ENCODE measurements at places on chromosomes 3 and 15.

- DNase-seq, result no peak
These were observed 202.6 kb upstream of the ATP10A start for GRCh38 chr15:26065723-26066122.

DNA sequence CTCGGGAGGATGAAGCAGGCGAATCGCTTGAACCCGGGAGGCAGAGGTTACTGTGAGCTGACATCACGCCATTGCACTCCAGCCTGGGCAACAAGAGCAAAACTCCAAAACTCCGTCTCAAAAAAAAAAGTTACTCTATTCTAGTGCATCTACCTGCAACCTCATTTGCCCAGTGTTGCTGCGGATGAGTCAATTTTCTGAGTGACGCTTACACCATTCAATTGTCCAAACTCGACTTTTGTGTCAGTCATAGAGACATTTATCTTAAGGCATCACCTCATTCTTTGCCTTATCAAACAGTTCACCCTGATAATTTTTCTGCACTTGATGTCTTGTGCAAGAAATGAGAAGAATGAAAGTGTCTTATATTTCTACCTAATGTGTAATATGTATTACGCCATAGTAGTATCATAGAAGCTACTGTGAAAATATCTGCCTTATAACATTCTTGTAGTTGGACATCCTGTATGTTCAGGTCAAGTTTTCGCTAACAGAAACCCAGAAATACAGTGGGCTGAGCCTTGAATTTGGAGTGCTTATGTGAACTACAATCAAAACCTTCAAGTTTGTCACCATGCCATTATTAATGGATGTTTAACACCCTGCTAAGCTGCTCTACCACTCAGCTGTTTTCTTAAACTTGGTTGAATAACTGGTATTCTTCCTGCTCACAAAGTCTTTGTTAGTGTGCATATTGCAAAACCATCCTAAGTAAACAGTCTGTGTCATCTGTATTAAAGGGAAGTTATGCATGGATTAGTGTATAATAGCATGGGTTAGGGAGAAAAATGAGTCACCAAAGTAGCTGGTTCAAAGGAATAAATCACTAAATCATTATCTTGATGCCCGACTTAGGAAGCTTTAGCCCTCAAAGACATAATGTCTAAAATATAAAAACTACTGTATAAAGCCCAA, 531.0 kb upstream of the NR2F2 start:
- DNase-seq, result peak; percentile 71

DNA sequence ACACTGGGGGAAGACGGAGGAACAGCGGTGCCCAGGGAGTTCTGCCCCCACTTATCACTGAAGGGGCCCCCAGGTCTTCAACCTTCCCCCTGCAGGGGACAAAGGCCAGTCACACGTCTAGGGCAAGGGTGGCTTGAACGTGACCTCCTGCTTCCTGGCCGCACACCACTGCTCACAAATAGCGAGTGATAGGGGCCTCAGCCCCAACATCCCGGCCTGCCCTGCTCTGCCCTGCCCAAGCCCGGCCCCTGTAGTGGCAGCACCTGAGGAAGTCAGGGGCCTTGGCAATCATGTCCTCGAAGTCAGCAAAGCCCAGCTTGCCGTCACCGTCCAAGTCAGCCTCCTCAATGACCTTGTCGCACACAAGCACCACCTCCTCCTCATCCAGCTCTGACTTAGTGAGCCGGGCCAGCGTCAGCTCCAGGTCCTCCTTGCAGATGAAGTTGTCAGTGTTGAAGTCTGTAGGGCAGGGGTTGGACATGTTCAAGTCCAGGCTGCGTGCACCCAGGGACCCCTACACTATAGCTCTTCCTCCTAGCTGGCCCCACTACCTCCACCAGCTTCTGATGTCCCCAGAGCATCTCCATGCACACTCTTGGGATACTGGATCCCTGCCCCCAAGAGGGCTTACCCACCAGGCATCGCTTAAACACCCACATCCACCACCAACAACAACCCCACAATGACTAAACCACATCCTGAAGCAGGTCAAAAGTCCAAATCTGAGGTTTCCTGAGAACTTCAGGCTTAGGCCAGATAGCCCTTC, 13.3 kb downstream of the SH2D7 start:
- no peak for DNase-seq

DNA sequence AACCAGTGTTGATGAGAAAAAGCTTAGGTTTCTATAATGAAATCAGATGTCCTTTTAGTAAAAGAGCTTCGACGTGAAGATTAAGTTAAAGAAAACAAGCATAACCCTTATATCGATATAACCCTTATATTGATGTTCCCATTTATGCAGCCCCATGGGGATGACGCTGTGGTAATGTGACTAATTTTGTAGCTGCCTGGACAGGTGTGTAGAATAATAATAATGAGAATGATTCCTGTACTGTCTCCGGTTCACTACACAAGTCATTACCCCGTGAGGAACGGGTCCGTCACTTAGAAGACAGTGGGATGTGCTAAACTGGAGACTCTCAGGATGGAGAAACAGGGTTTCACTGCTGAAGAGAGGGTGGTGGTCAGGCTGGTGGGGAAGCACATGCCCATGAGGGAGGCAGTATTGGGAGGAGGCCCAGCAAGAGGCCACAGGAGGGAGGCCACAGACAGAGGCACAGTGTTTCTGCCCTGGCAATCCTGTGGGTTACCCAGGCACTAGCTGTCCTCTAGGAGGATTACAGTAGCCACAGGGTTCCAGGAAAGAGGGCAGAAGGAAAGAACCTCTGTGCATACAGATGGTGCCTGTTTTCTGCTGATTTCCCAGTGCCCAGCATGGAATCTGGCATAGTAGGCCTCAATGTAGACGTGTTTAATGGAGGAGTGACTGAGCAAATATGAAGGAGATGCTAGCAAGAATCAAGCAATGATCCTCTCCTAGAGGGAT, 191.1 kb upstream of the TSC22D2 start:
- DNase-seq, result no peak

GRCh38 chr3:127410678-127411077, 122.8 kb upstream of the PRR20G start:
- no peak for DNase-seq

DNA sequence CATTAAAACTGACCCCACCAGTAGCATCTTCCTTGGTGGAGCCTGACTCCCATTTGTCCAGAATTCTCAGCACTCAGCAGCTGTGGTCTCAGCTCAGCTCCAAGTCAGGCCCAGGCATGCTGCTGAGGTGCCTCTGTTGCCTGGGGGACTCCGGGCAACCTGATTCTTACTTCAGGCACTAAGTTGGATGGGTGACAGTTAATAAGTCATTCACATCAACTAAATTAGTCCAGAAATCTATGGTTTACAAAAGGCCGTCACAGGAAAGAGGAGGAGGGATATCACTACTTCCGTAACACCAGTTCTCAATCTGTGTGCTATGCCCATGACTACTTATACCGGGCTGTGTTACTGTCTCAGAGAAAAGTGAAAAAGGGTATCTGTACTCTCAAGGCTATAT, 310.2 kb downstream of the SATB1 start:
- no peak for DNase-seq

DNA sequence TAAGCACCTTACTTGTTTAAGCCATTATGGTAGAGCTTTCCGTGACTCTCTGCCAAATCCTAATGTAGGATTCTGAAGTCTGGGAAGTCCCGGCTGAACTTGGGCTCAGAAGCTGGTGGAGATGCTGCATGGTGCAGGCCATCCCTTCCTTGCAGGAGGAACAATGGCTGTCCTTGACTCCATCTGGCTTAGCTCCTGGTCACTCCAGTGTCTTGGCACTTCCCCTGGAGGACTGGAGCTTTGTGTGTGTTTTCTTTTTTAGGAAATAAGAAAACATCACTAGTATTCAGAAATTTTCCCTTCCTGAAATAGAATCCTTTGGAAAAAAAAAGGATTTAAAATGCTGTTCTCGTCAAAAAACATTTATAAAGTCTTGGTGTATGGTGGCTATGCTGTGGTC, 209.3 kb upstream of the ROPN1 start:
- DNase-seq, result no peak

GRCh38 chr3:115397433-115397832, 225.9 kb upstream of the GAP43 start:
- no peak for DNase-seq

GRCh38 chr3:45596290-45596791, 1.8 kb downstream of the LIMD1 start:
- no peak for DNase-seq

- no peak for DNase-seq
These were observed 353.5 kb downstream of the MCTP2 start for GRCh38 chr15:94584833-94585244.

- no peak for DNase-seq
These were observed 337.9 kb upstream of the IL12A start for GRCh38 chr3:159650726-159651125.

DNA sequence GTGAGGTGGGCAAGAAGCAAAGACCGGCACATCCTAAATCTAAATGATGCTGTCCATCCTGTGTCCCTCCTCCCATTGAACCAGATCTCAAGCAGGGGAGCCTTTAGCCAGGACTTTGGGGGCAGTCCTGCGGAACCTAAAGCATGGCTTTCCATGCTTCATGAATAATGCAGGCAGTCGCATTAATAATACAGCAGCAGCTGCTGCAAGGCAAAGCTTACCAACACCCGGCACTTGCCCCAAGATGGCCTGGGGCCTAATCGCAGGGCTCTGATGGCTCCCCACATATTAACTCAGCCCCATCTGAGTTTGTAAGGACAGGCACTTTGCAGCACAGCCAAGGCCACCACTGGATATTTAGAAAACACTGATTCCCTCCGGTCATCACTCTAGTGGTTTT, 114.4 kb downstream of the NTRK3 start:
- DNase-seq, result no peak

DNA sequence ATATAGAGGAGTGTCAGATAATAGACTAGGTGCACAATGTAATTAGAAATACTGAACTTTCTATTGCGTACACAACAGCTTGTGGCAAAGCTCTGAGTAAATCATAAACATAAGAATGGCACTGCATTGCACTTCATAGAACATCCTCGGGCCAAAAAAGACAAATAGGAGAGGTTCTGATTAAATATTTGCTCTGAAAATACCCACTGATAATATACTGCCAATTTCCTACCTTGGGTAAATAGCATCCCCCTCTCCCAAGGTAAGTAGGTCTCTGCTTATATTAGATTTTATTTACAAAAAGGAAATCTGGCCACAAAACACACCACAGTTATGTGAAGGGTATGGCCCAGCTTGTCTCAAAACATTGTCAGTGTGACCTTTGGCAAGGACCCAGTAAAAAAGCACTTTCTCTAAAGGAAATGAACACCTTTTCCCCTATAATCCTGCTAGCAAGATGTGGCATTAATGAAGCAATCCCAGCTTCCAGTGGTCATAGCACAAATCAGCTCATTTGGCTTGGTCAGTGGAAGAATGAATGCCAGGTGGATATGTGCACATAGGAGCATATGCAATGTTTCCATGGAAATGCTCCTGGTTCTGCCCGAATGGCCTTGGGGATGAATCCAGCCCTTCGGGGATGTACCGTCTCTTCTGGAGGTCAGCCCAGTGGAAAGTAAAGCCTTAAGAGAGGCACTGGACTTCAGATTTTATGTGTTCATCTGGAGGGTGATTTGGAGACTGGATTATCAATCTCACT, 315.9 kb downstream of the LSAMP start:
- no peak for DNase-seq

GRCh38 chr15:52256366-52256765, 39.2 kb downstream of the MYO5C start:
- DNase-seq, result peak; percentile 49
